ENCODE measurements at places on chromosomes 6 and 20. TPM values are rescaled to one million over a fixed set of nuclear protein-coding genes. Genes with fewer than 3 reads are reported as not detected.

GRCh38 chr20:25706793-25707192, 10.1 kb upstream of the ZNF337 start:
- DNase-seq = no peak

GRCh38 chr20:54822386-54822785, 347.0 kb downstream of the DOK5 start:
- no peak for DNase-seq

DNA sequence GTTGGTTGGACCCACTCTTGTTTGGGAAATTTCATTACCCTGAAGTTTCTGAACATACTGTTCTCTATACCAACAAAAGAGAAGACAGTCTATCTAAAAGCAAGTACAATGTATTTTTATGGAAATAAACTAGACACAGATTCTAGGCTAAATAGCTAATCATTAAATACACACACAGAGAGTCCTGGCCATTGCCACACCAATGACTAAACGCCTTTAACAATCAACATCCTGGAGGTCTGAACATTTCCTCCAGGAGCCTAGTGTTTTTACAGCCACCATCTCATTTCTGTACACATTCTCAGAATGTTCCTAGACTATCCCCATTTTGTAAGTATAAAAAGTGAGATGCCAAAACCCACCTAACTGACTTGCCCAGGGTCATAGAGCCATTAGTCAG, 141.6 kb upstream of the RREB1 start:
- DNase-seq = no peak

GRCh38 chr6:18371656-18372055, 15.5 kb upstream of the RNF144B start:
- DNase-seq = no peak

DNA sequence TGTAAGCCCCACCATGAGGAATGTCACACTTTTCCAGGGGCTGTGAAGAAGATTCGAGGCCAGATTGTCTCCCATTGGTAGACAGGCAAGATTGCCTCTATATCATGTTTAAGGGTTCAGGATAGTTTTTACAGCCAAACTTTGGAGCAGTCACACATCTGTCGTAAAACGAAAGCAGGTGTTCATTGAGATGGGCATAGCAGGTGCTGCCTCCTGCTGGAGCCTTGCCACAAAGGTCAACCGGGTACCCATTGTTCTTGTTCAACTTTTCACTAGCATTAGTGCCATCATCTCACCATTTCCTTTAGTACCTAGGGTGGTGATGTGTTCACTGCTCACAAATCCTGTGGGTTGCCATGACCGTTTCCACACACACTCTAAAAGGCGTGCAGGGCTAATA, 198.3 kb downstream of the HTR1B start:
- DNase-seq = peak; percentile 73

DNA sequence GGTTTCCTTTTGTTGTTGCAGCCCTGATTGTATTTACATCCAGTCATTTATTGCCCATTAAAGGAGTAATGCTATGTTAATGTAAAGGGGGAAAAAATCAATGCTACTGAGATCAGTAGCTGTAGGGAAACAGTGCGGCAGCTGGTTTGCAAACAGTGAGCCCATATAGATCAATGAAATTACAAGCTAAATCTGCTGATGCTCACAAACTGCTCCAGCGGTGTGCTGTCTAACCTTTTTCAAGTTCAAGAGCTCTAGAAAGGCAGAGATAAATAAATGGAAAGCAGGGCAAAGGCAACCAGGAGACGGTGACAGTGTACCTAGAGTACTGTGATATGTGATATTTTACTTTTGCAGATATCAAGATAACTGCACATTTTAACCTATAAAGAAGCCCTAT, 449.0 kb upstream of the MMS22L start:
- DNase-seq = no peak

- no peak for DNase-seq
Observed at GRCh38 chr20:52447225-52447551, 255.6 kb upstream of the ZFP64 start.

GRCh38 chr20:41701588-41702348, 83.6 kb upstream of the CHD6 start:
- peak; percentile 81 for DNase-seq

DNA sequence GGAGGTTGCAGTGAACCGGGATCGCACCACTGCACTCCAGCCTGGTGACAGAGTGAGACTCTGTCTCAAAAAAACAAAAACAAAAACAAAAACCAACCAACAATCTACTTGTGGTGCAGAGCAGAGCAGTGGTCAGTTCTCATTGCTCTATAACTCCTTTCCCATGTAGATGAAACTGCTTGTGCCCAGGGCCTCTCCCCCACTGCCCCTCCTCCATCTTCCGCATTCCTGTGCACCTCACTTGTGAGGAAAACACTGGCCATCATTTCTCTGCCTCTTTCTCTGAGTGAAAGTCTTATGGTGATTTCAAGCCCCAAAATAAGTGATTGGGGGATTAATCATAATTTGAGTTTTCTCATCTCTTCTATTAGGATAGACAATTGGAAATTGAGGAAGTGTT, 63.9 kb upstream of the GLP1R start:
- DNase-seq = no peak

GRCh38 chr6:147611992-147612391, 103.5 kb downstream of the SAMD5 start:
- DNase-seq = no peak

GRCh38 chr6:107769053-107769658, 55.0 kb downstream of the SCML4 start:
- peak; percentile 52 for DNase-seq

DNA sequence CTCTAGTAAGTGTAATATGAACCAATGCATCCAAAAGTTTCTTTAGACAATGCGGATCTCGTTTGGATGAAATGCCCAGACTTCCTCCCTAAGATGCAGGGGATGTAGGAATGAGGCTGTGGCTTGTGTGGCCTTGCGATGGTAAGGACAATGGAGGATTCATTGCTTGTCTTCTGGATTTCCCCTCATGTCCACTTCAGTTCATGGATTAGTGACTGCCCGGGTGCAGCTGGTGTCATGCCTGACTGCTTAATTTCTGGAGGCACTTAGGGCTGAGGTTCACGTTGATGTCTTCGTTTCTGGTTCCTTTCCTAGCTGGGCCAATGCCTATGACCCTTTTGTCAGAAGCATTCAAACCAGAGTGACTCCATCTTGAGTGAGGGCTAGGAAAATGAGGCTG, 93.8 kb downstream of the SCP2D1 start:
- no peak for DNase-seq

GRCh38 chr6:137690721-137691120, 176.3 kb upstream of the TNFAIP3 start:
- no peak for DNase-seq

- DNase-seq = no peak
Observed at GRCh38 chr6:36381502-36382389, 5.7 kb downstream of the ETV7 start.

GRCh38 chr6:89032599-89032998, 48.0 kb upstream of the PNRC1 start:
- DNase-seq = no peak

DNA sequence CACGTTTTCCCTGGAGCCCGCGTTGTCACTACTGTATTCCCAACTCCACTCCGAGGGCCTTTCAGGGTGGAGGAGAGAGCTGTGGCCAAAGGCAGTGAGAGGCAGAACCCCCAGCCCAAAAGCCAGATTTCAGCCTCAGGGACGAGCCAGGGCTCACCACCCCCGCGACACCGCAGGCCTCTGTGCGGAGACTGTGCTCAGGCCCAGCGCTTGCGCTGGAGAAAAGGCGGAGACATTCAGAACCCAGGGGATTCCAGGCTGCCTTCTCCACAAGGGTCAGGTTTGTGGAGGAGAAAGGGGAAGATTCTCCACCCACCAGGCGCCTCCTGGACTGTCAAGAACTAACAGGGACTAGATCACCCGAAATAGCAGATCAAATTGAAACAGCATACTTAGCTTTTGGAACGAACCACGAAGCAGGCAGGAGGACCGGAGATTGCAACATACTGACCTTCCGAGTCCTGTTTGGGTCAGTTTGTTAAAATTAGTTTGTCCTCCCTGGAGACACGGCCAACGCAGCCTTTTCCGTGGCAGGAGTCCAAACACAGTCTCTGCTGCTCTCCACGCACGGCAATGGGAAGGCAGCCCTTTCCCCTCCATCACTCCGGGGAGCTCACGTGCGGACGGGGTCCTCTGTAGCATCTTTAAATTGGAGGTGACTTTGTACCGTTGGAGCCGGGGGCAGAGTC, 14.4 kb downstream of the DLL1 start:
- DNase-seq = no peak

- peak; percentile 58 for DNase-seq
Observed at GRCh38 chr6:134840086-134840867, 109.6 kb downstream of the ALDH8A1 start.

DNA sequence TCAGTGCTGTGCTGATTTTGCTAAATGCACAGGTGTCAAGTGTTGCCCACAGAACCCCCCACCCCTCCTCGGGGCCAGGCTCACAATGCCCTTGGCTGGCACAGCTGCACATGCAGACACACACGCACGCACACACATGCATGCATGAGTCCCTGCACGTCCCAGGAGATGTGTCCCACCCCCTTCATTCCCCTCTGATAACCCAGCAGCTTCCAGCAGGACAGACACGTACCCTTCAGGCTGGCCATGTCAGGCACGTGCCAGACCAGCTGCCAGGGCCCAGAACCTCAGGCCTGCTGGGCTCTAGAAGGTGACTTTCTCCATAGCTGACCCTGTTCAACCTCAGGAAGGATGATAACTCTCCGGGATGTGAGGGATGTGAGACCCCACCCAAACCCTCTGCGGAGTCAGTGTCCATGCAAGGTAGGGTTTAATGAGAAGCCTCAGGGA, 44.4 kb downstream of the MRPL14 start:
- no peak for DNase-seq

DNA sequence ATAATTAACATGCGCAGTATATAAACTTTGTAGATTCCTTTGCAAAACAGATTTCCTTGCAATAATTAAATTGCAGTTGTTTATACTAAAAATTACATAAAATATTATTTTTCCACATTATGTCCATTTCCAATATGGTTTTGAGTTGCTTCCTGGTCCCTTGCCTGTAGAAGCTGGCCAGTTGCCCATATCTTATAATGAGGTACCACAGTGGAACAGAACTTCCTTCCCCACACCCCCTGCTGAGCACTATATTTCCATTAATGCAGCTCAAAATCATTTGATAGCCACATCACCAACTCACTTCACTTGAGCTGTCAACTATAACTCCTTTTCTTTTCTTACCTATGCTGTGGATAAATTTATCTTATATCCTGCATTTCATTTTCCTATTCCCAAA, 194.6 kb downstream of the DST start:
- DNase-seq = no peak

GRCh38 chr20:15075586-15075985, 738.2 kb upstream of the FLRT3 start:
- no peak for DNase-seq

DNA sequence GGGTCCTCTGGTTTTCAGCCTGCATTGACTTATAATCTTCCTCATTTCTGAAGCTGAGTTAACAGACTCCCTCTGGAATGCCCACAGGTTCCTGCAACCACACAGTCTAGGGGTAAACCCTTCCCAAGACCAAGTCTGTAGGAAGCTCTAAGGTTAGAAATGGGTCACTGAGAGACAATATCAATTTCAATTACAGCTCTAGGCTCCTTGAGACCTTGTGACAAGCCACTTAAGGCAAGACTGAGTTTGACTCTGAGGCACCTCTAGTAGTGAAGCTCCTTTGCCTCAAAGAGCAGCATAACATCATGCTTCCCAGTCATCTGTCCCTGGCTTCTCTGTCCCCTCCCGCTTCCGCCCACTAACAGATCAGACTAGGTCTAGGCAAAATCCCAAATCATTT, 333.2 kb upstream of the JARID2 start:
- DNase-seq = no peak

- DNase-seq = no peak
Observed at GRCh38 chr6:163806755-163807499, 392.4 kb downstream of the QKI start.

DNA sequence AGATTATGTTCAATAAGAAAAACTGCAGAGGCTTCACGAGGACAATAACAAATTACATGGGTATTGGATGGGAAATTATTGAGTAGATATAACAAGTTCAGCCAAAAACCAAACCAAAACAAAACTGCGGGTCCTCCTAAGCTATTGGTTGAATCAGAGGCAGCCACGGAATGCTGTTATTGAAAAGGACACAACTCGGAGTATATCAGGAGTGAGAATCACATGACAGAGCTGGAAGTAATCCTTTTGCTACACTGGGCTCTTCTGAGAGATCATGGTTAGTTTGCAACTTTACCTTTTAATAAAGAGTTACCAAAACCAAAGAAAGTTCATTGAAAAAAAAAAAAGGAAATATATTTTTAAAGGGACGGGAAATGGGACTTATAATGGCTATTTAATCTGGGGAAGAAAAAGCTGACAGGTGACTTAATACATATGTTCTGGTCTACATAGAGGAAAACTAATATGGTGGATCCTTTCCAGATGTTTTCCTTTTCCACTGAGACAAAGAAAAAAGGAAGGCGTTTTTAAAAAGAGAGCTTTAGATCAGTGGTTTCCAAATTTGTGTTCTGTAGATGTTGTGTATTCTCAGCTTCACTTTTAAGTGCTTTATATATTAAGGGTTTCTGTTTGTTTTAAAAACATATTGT, 6.9 kb upstream of the CITED2 start:
- DNase-seq = no peak

GRCh38 chr6:107800564-107801164, 23.4 kb downstream of the SCML4 start:
- DNase-seq = peak; percentile 24

- DNase-seq = no peak
Observed at GRCh38 chr6:7907159-7907558, 3.4 kb downstream of the TXNDC5 start.

- peak; percentile 57 for DNase-seq
Observed at GRCh38 chr20:46400828-46401477, 5.5 kb downstream of the ELMO2 start.

- DNase-seq = no peak
Observed at GRCh38 chr20:34514897-34515483, 1.2 kb upstream of the DYNLRB1 start.

GRCh38 chr20:50005471-50005981, 22.7 kb downstream of the SNAI1 start:
- DNase-seq = no peak

- no peak for DNase-seq
Observed at GRCh38 chr6:145866456-145867396, 52.1 kb upstream of the FBXO30 start.

- peak; percentile 84 for DNase-seq
Observed at GRCh38 chr20:36154700-36155628, at the start of gene EPB41L1. Gene EPB41L1 (plus strand): TSS chr20:36154740. CDS start chr20:36173778, 19,038 bp downstream.

- DNase-seq = peak; percentile 83
Observed at GRCh38 chr6:13846841-13847240, 32.5 kb upstream of the MCUR1 start.

- peak; percentile 78 for DNase-seq
Observed at GRCh38 chr6:86856937-86857563, 80.3 kb upstream of the HTR1E start.

GRCh38 chr6:40753048-40753447, 165.9 kb upstream of the LRFN2 start:
- no peak for DNase-seq

GRCh38 chr20:48191200-48191599, 405.9 kb upstream of the SULF2 start:
- DNase-seq = peak; percentile 75

Gene INSM1
- total RNA-seq = 0.21 TPM

Gene GLP1R
- 0.15 TPM for total RNA-seq

Gene GSTA3
- not detected for total RNA-seq

Gene SLC29A1
- total RNA-seq = 116 TPM

Gene SLC44A4
- 3.6 TPM for total RNA-seq

Gene ZNF335
- total RNA-seq = 19.2 TPM

Gene PAX1
- total RNA-seq = not detected

Gene TOX2
- 2.4 TPM for total RNA-seq

Gene ECT2L
- not detected for total RNA-seq

Gene RIPOR2
- total RNA-seq = 9.3 TPM

Gene PAK5
- total RNA-seq = 0.21 TPM

Gene KHDC3L
- not detected for total RNA-seq

Measured in endodermal cell (in vitro differentiated cells).